ENCODE measurements at places on chromosomes 12 and 14.

GRCh38 chr14:72104011-72104613 lies 171.9 kb downstream of the RGS6 start:
- no peak overlapping the region for H3K4me3 ChIP-seq
- H3K4me1 ChIP-seq = no peaks in the 10 kb centered on the region
- H3K27ac ChIP-seq = no peak overlapping the region
- no peaks in the 10 kb centered on the region for H3K36me3 ChIP-seq
- no peaks in the 10 kb centered on the region for H3K27me3 ChIP-seq

- H3K36me3 ChIP-seq = no peaks in the 10 kb centered on the region
- no peak for DNase-seq
- peaks cover 29% of the 10 kb centered on the region for H3K27me3 ChIP-seq
- peak overlapping the region; percentile 94 for H3K4me3 ChIP-seq
Measured at GRCh38 chr12:3077572-3078081, 448 bp downstream of the TSPAN9 start.

DNA sequence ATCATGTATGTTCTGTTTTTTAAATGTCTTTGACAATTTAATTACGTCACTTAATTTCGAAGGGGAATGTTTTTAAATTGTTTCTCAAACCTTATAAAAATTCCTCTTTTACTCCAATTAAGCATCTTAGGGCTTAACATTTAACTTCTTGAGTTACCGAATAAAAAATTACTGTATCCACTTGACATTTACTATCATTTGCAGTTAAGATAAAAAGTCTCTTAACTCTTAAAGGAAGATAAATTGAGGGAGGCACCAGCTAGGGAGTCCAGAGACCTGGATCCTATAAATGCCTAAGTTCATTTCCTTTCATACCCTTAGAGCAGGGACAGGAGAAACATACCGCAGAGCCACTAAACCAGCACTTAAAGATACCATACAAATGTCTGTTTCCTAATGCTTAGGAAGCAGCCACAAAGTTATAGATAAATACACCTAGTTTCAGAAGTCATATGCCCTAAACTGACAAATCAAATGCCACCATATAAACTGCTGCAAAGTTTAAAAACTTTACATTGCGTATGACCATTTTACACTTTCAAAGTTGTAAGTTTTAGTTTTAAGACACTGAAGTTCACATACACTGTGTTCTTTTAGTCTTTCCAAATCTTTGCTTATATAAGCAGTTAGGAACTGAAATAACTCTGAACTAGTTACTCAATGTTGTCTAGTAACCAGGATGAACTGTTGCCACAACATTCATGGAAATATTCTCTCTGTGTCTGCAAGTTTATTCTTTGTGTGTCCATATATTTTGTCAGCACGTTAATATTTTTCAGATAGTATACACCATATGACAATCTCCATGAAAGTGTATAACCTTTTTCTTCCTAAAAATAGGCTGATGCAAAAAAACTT lies 71.2 kb downstream of the GALNT4 start:
- H3K4me3 ChIP-seq = no peak overlapping the region
- H3K36me3 ChIP-seq = no peaks in the 10 kb centered on the region
- H3K27me3 ChIP-seq = no peaks in the 10 kb centered on the region
- H3K27ac ChIP-seq = no peak overlapping the region
- H3K4me1 ChIP-seq = peaks cover 49% of the 10 kb centered on the region

GRCh38 chr12:50070314-50071060 lies 13.1 kb downstream of the ASIC1 start:
- H3K27ac ChIP-seq = no peak overlapping the region
- H3K4me1 ChIP-seq = no peaks in the 10 kb centered on the region
- H3K4me3 ChIP-seq = no peak overlapping the region
- no peaks in the 10 kb centered on the region for H3K27me3 ChIP-seq
- H3K36me3 ChIP-seq = no peaks in the 10 kb centered on the region

DNA sequence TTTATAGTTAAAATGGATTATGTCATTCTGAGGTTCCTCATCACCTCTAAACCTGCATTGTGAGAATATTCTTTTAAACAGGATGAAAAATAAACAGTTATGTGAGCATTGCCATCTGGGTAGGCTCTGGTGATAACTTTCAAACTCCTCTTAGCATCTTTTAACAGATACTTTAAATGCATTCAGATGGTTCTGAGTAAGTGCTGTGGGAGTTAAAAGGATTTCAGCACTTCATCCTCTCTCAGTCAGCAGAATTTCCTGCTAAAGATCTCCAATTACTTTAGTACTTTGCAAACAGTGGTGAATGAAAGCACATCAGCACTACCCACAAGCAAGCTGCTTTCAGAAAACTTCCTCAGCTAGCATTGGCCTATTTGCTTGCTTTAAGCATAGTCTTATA lies 59.3 kb upstream of the TMTC1 start:
- no peaks in the 10 kb centered on the region for H3K27me3 ChIP-seq
- peaks cover 10% of the 10 kb centered on the region for H3K4me1 ChIP-seq
- no peak overlapping the region for H3K4me3 ChIP-seq
- no peak overlapping the region for H3K27ac ChIP-seq
- no peaks in the 10 kb centered on the region for H3K36me3 ChIP-seq

DNA sequence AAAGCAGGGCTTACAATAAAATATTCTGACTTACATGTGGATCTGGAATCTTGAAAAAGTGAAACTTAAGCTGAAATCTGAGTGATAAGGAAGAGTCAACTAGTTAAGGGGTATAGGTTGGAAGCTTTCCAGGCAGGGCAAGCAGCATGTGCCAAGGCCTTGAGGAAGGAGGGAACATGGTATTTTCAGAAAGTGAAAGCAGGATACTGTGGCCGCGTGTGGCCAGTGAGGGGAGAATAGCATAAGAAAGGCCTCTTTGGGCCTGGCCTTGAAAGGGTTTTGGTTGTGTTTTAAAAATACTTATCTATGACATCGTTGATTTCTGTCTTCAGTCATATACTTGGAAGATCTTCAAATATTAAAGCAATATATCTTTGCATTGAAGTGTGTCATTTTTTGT lies 213.4 kb downstream of the AKAP6 start:
- no peak overlapping the region for H3K4me3 ChIP-seq
- H3K36me3 ChIP-seq = no peaks in the 10 kb centered on the region
- no peaks in the 10 kb centered on the region for H3K4me1 ChIP-seq
- H3K27me3 ChIP-seq = no peaks in the 10 kb centered on the region
- DNase-seq = no peak

DNA sequence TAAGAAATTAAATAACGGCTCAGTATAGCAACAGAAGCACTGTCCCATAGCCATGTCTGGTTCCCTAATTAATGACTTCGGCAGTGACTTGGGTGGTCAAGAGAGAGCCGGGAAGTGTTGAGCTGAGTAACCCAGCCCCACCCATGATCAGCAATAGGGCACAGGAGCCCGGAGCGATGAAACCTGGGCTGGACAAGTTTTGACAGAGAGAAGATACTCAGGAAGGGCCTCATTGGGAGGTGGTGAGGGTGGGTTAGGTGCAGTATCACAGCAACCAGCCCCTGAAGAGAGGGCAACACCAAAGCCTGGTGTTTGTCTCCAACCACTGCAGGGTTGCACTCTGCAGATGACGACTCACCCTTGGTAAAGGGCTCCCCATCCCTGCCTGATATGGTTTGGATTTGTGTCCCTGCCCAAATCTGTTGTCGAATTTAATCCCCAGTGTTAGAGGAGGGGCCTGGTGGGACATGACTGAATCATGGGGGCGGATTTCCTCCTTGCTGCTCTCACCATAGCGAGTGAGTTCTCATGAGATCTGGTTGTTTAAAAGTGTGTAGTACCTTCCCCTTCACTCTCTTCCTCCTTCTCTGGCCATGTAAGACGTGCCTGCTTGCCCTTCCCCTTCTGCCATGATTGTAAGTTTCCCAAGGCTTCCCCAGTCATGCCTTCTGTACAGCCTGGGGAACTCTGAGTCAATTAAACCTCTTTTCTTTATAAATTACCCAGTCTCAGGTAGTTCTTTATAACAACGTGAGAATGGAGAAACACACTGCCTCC lies 124.9 kb upstream of the MED13L start:
- no peaks in the 10 kb centered on the region for H3K4me1 ChIP-seq
- H3K27ac ChIP-seq = no peak overlapping the region
- no peak overlapping the region for H3K4me3 ChIP-seq
- no peaks in the 10 kb centered on the region for H3K27me3 ChIP-seq
- no peak for DNase-seq

GRCh38 chr12:45568808-45569207 lies 160.7 kb upstream of the ARID2 start:
- H3K4me3 ChIP-seq = no peak overlapping the region
- H3K27me3 ChIP-seq = no peaks in the 10 kb centered on the region
- no peak for DNase-seq
- peaks cover 5% of the 10 kb centered on the region for H3K4me1 ChIP-seq
- no peak overlapping the region for H3K27ac ChIP-seq

DNA sequence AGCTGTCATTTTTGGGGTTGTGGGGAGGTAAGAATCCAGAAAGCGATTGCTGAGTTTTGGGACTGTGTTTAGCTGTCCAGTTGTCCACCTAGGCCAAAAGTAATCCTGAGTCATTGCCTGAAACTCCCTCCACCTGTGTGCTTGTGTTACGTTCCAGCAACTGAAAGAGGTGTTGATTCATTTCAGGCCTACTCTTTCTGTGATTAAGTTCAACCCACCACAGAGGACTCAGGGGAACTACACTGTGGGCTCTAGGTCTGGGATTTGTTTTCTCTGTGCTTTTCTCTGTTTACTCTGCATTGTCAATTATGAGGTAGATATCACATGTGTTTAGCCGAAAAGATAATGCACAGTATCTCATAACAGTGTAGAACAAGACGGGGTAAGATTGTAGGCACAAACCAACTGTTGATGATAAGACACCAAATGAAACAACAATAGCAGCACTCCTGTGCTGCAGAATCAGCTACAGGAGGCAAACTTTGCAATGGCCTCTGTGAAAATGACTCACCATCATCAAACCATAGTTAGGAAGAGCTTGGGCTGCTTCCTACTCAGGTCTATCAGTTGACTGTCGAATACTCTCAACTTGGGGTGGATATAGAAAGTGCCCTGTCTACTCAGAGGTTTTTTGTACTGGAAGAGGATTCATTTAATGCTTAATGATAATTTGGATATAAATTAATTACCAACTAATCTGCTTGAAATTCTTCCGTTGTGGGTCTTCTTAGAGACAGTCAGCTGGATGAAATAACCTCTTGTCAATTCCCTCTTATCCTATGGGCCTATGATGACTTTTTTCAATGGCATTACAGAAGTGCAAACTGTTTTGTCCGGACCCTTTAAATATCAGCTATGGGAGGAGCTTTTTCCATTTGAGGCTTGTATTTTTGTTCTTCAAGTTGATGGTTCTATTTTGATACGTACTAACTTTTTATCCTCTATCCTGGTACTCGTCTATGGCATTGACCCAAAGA lies 385.9 kb downstream of the BMP4 start:
- no peaks in the 10 kb centered on the region for H3K27me3 ChIP-seq
- peaks cover 8% of the 10 kb centered on the region for H3K4me1 ChIP-seq
- no peak overlapping the region for H3K4me3 ChIP-seq
- no peaks in the 10 kb centered on the region for H3K36me3 ChIP-seq

- peaks cover 58% of the 10 kb centered on the region for H3K4me1 ChIP-seq
- no peak for DNase-seq
- no peak overlapping the region for H3K4me3 ChIP-seq
- H3K27me3 ChIP-seq = peaks cover 38% of the 10 kb centered on the region
Measured at GRCh38 chr14:54225457-54226060, 171.2 kb upstream of the CDKN3 start.

DNA sequence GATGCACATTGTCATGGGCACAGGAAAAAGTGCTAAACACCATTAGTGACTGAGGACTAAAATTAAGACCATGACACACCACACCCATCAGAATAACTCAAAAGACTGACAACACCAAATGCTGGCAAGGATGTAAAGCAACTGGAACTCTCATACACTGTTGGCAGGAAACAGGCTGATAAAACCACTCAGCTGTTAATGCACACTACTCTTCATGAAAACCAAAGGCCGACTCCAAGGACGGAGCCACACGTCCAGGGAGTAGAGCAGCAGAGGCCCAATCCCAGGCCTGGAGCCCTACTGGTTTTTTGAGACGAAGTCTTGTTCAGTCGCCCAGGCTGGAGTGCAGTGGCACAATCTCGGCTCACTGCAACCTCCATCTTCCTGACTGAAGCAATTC lies 6.4 kb downstream of the RAD52 start:
- H3K4me1 ChIP-seq = peaks cover under 1% of the 10 kb centered on the region
- H3K4me3 ChIP-seq = no peak overlapping the region
- no peaks in the 10 kb centered on the region for H3K36me3 ChIP-seq
- H3K27me3 ChIP-seq = no peaks in the 10 kb centered on the region
- no peak overlapping the region for H3K27ac ChIP-seq

- no peak overlapping the region for H3K27ac ChIP-seq
- no peaks in the 10 kb centered on the region for H3K27me3 ChIP-seq
- no peak overlapping the region for H3K4me3 ChIP-seq
- H3K36me3 ChIP-seq = no peaks in the 10 kb centered on the region
- no peak for DNase-seq
- no peaks in the 10 kb centered on the region for H3K4me1 ChIP-seq
Measured at GRCh38 chr14:71332476-71332875, 425.2 kb downstream of the PCNX1 start.

DNA sequence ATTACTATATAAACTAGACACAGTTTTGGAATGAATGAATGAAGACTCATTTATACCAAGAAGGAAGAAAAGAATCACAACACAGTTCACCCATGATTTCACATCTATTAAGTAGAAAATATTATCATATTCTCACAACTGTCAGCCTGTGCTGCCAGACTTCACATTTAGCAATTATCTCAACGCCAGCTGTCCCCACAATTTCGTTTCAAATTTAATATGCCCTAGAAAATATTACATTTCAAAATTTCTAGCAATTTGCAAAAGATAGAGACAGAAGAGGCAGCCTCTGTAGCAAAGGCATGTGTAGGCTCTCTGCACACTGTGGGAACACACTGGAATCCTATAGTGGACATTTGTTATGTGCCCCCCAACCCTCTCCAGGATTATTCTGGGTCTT lies 83.6 kb downstream of the ANKS1B start:
- no peaks in the 10 kb centered on the region for H3K4me1 ChIP-seq
- no peak for DNase-seq
- no peaks in the 10 kb centered on the region for H3K27me3 ChIP-seq
- H3K27ac ChIP-seq = no peak overlapping the region
- no peak overlapping the region for H3K4me3 ChIP-seq

GRCh38 chr12:25681580-25681979 lies 128.5 kb upstream of the LMNTD1 start:
- H3K36me3 ChIP-seq = no peaks in the 10 kb centered on the region
- no peak for DNase-seq
- H3K4me3 ChIP-seq = no peak overlapping the region
- no peaks in the 10 kb centered on the region for H3K27me3 ChIP-seq
- peaks cover 22% of the 10 kb centered on the region for H3K4me1 ChIP-seq
